ENCODE measurements at places on chromosomes 2 and 18. TPM values are rescaled to one million over a fixed set of nuclear protein-coding genes. Genes with fewer than 3 reads are reported as not detected.

Gene REG3G
- total RNA-seq, result not detected

Gene PLGLB2
- 0.89 TPM for total RNA-seq

Gene TEKT4
- total RNA-seq, result not detected

Gene PLEK
- total RNA-seq, result not detected

Gene ALPG
- total RNA-seq, result not detected

Gene LIMS1
- 52.0 TPM for total RNA-seq

Gene BOLL
- total RNA-seq, result not detected

Gene SKOR2
- not detected for total RNA-seq

Gene NOSTRIN
- not detected for total RNA-seq

Gene ACTR1B
- total RNA-seq, result 68.2 TPM

Gene MEP1B
- total RNA-seq, result not detected

Gene GALR1
- total RNA-seq, result not detected

Gene WNT6
- total RNA-seq, result not detected

Gene PASK
- 6.1 TPM for total RNA-seq

Gene CYRIA
- total RNA-seq, result 0.74 TPM

Gene STEAP3
- 30.8 TPM for total RNA-seq

Gene PRSS56
- total RNA-seq, result not detected

Gene UGT1A5
- total RNA-seq, result not detected

Gene MDH1
- 147 TPM for total RNA-seq

Gene PIEZO2
- total RNA-seq, result 1.3 TPM

Gene CCDC74B
- total RNA-seq, result 6.2 TPM

Gene WIPF1
- 5.5 TPM for total RNA-seq

Gene TRAPPC12
- total RNA-seq, result 65.0 TPM

Gene POTEE
- total RNA-seq, result not detected

Gene KIAA2012
- not detected for total RNA-seq

Gene INO80C
- total RNA-seq, result 7.6 TPM

Gene EMILIN1
- 191 TPM for total RNA-seq

Gene LAMA1
- total RNA-seq, result 6.2 TPM

Gene CCDC150
- 1.6 TPM for total RNA-seq

Gene IL1F10
- total RNA-seq, result not detected
